ENCODE measurements at places on chromosomes 13 and 19.
A peak's percentile ranks its signal among the peaks of the same experiment; 100 is the strongest.

GRCh38 chr19:45153339-45154063 is 7.3 kb downstream of the NKPD1 start:
- DNase-seq: peak; percentile 21

DNA sequence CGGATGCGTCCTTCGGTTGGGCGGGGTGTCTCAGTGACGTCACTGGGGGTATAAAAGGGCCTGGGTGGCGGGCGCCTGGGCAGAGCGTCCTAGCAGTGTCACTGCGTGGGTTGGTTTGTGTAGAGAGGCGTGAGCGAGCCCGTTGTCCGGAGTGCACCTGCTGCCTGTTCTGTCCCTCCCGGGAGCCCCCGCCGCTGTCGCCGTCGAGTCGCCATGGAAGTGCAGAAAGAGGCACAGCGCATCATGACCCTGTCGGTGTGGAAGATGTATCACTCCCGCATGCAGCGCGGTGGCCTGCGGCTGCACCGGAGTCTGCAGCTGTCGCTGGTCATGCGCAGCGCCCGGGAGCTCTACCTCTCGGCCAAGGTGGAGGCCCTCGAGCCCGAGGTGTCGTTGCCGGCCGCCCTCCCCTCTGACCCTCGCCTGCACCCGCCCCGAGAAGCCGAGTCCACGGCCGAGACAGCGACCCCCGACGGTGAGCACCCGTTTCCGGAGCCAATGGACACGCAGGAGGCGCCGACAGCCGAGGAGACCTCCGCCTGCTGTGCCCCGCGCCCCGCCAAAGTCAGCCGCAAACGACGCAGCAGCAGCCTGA is 2.9 kb downstream of the IER2 start:
- DNase-seq: peak; percentile 93

DNA sequence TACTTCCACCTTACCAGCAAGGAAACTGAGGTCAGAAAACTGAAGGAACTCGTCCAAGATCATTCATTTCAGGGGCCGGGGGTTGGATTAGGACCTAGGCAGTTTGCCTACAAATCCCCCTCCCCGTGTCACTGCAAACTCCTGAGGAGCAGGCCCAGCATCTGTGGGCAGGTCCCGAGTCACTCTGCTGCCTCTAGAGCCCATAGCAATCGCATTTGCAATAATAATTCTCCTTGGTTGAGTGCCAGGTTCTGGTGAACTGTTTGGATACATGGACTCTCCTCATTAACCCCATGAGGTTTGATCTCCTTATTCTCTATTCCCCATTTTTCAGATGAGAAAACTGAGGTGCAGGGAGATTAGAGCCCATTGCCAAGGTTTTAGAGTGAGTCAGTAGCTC is 903 bp downstream of the PIN1 start:
- DNase-seq: no peak

- DNase-seq: no peak
These were observed 47.7 kb downstream of the GSX1 start for GRCh38 chr13:27839809-27840467.

DNA sequence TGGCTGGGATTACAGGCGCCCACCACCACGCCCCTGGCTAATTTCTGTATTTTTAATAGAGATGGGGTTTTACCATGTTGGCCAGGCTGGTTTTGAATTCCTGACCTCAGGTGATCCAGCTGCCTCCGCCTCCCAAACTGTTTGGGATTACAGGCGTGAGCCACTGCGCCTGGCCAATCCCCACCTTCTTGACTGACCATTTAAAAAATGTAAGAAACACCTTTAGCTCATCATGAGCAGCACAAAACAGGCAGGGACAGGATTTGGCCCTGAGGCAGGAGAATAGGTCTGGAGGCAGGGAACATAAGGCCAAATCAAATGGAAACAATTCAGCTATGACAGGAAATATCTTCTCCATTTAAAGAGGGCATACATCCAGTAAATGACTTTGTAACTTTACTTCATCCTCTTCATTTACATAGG is 1.4 kb upstream of the MPV17L2 start:
- no peak for DNase-seq

GRCh38 chr13:78247362-78247761 is 328.7 kb upstream of the EDNRB start:
- no peak for DNase-seq
